Upper lobe of left lung (tissue), 6 donors: ENCODE measurements at places on chromosomes 1 and 21. TPM values are rescaled to one million over a fixed set of nuclear protein-coding genes. Genes with fewer than 3 reads are reported as not detected.

The MRPL37 gene
- total RNA-seq = 58.2 TPM

The ID3 gene
- total RNA-seq = 135 TPM

The B3GALT2 gene
- total RNA-seq = 0.44 TPM

The LRRC71 gene
- total RNA-seq = 0.49 TPM

The C4BPA gene
- total RNA-seq = 72.9 TPM

The MYCBP gene
- 7.4 TPM for total RNA-seq

The AHDC1 gene
- 20.9 TPM for total RNA-seq

The CD52 gene
- 135 TPM for total RNA-seq

The ZBTB8A gene
- total RNA-seq = 12.0 TPM

The CCDC190 gene
- total RNA-seq = 4.2 TPM

The OVAAL gene
- total RNA-seq = not detected

The TMEM240 gene
- not detected for total RNA-seq

The GIPC2 gene
- 3.5 TPM for total RNA-seq
